Urinary bladder (tissue), 4 donors: ENCODE measurements at places on chromosomes 12 and 14. TPM values are rescaled to one million over a fixed set of nuclear protein-coding genes. Genes with fewer than 3 reads are reported as not detected.

DNA sequence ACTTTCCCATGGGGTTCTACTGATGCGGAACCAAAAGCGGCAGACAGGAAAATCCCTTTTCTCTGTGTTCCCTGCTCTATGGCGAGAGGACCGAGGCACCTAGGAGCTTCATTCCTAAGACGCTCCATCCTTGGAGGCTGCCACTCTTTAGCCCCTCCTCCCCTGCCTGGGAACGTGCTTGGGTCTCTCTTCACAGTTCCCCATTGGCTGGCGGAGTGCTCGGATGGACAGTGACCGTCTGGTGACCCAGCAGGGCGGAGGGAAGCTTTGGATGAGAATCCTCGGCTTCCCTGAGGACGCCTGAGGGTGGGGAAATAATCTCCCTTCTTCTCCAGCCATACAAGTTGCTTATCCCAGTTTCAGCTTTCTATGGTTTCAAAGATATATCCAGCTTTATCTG is 37.3 kb downstream of the KCNA5 start:
- no peak for DNase-seq

DNA sequence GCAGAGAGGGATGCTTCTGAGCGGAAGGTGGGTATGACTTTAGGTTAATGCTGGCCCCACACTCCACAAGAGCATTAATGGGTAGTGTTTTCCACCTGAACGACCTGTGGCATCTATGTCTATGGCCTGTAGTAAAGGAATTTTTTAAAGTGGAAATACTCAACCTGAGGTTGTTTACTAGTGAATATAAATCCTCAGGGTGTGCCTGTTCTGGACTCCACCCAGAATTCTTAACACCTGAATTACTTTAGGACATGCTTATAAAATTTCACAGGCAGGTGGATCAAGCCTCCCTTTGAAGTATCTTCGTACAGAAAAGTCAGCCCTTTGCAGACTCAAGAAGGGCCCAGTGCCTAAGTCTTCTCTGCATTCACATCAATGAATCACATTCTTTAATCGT is 196.1 kb downstream of the ESR2 start:
- DNase-seq, result no peak

The INHBC gene
- total RNA-seq, result not detected

The MYL6B gene
- 65.3 TPM for total RNA-seq

- DNase-seq, result no peak
Measured at GRCh38 chr12:22250762-22251161, 83.7 kb downstream of the ST8SIA1 start.

The CLEC1A gene
- 3.2 TPM for total RNA-seq

DNA sequence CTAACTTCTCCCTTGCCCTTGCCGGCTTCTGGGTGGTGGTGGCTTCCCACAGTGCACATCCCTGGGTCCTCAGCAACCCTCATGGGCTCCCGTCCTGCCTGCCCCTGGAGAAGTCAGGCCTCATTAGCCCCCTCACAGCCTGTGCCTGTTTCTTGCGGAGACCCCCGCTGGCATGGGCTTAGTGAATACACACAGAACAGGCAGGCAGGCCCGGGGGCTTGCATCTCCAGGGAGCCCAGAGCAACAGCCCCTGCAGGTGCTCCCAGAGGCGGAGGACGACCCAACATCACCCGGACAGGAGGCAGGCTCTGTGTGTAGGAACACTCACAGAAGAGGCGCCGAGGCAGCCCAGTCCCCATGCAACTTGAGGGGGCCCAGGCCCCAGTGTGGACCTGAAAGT is 25.1 kb upstream of the FBRSL1 start:
- DNase-seq, result no peak

The CDCA3 gene
- 12.3 TPM for total RNA-seq

DNA sequence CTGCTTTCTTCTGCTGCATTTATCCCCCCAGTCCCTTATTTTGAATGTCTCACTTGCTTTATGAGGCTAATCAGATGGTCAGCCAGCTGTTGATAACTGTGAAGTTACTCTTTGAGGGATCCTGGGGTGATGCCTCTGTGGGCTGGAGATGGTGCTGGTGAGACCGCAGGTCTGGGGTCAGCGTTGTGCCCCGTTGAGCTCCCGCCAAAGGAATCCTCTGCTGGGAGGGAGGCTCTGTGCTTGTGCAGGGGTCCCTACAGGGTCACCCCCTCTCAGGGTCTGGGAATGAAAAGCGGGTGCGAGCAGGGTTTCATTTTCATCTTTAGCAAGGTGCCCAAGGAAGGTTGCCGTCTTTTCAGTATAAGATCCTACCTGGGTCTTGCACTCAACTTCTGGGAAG is 161.2 kb upstream of the RTL1 start:
- no peak for DNase-seq

GRCh38 chr12:527241-527640 is 67.5 kb downstream of the B4GALNT3 start:
- no peak for DNase-seq

- no peak for DNase-seq
Measured at GRCh38 chr12:14950982-14951746, 10.2 kb downstream of the ARHGDIB start.
